ENCODE measurements at places on chromosomes 3 and 15. TPM values are rescaled to one million over a fixed set of nuclear protein-coding genes. Genes with fewer than 3 reads are reported as not detected.
A peak's percentile ranks its signal among the peaks of the same experiment; 100 is the strongest.

DNA sequence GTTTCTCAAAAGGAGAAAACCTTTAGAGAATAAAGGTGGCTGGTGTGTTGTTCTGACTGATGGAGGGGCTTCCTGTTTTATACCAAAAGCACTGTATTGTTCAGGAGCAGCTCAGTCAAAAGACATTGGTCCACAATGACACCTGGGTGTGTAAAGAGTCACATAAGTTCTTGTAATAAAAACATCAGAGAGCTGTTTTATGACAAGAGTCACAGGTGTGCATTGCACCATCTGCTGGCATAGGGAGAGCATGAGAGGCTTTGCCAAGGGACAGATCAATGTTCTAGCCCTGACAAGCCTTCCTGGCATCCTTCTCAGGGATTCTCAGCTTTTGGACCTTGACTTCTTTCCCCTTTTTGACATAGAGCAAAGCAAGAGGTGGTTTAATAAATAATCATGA lies 20.4 kb downstream of the ARPP21 start:
- no peak for DNase-seq

GRCh38 chr3:71328926-71329325 lies 254.6 kb downstream of the FOXP1 start:
- DNase-seq: no peak

GRCh38 chr3:86733257-86733656 lies 257.7 kb downstream of the VGLL3 start:
- no peak for DNase-seq

- peak; percentile 57 for DNase-seq
Measured at GRCh38 chr3:51539291-51539941, 897 bp downstream of the RAD54L2 start.

- no peak for DNase-seq
Measured at GRCh38 chr3:120088622-120089021, 5.6 kb downstream of the GSK3B start.

GRCh38 chr3:45179163-45179562 lies 33.0 kb upstream of the CDCP1 start:
- no peak for DNase-seq

DNA sequence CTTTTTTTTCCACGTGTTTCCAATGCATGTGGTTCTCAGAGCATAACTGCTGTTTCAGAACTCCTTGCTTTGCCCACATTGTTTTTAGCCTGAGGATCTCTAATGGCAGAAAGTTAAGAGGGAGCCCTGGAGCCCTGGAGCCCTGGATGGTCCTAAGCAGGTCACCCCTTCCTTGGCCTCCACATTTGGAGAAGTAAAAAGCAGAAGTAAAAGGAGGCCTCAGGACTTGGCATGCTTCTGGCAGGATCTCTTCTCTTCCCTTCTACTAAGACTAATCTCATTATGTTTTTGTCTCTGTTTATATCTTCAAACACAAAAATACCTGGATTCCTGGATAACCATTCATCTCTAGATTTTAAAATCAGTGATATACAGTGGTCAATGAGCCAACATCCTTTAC lies 50.1 kb downstream of the P2RY1 start:
- DNase-seq: no peak

- DNase-seq: no peak
Measured at GRCh38 chr15:38128921-38129320, 123.7 kb upstream of the SPRED1 start.

ZKSCAN7 gene
- 5.8 TPM for total RNA-seq

TM4SF18 gene
- not detected for total RNA-seq

IGF2BP2 gene
- 67.8 TPM for total RNA-seq

RAB8B gene
- total RNA-seq: 71.5 TPM

ANKUB1 gene
- total RNA-seq: not detected

SCN11A gene
- total RNA-seq: under 0.01 TPM

CATSPER2 gene
- 0.86 TPM for total RNA-seq

FBXO40 gene
- total RNA-seq: not detected

RPL22L1 gene
- total RNA-seq: 126 TPM
